DMS153 (cell line): ENCODE measurements at places on chromosomes 16 and 17.

DNA sequence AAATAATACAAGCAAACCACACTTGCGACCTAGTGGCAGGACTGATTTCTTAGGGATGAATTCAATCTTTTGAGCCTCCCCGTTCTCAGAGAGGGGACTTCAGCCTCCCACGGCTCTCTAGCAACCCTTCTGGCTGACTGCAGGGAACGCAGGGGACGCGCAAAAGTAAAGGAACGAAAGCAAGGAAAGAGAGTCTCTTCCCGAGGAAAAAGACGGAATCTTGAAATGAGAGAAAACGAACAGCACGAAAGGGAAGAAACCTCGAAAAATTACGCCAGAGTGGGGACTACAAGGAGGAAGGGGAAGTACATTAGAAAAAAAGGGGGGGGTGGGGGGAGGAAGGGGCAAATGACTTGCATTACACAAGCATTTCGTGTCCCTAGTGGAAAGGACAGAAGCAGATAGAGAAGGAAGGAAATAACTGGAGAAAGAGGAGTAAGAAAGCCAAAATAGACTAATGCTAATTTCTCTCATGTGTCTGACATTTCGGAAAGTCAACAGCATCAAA, 1.2 kb downstream of the GRB2 start:
- peak; percentile 19 for DNase-seq

DNA sequence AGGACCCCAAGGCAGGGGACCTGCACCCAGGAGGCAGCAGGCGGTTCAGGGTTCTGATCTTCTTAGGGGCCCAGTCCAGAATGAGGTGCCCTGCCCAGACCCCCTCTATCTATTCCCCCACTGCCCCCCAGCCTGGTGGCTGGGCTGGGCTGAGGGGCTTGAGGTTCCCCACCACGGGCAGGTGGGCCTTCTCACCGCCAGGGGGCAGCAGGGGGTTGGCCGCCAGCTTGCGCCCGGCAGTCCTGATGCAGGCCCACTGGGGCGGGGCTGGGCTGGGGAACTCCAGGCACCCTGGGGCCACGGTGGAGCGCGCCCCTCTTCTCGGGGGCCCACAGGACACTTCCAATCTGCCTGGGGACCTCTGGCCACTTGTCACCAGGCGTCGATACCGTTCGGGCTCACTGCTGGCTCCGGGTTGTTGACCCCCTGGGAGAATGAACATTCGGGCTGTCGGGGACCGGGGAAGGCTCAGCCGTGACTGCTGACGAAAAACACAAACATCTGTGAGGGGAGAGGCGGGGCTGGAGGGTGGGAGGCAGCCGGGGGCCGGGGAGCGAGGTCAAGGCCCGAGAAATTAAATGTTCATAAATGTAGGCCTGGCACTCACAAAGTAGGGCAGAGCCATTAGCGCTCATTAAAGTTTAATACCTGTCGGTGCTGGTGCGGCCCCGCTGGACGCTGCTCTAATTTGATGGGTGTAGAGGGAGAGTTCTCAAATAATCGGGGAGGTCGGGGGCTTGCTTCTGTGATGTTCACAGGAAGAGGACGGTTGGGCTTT, 219.3 kb upstream of the GSE1 start:
- DNase-seq = no peak

GRCh38 chr16:84790301-84790700, 29.5 kb upstream of the CRISPLD2 start:
- DNase-seq = no peak

- DNase-seq = no peak
Measured at GRCh38 chr16:84868829-84869472, 49.2 kb downstream of the CRISPLD2 start.

- peak; percentile 88 for DNase-seq
Measured at GRCh38 chr16:1197237-1197866, 27.7 kb downstream of the TPSG1 start.

- no peak for DNase-seq
Measured at GRCh38 chr16:86631444-86631843, 53.1 kb downstream of the FOXL1 start.

GRCh38 chr16:27781195-27781524, 231.2 kb downstream of the KATNIP start:
- DNase-seq = no peak

GRCh38 chr17:72726936-72727335, 365.6 kb downstream of the SLC39A11 start:
- DNase-seq = peak; percentile 56
